ENCODE measurements at places on chromosomes 6 and 20.
A peak's percentile ranks its signal among the peaks of the same experiment; 100 is the strongest.

- no peak for DNase-seq
Observed at GRCh38 chr6:21115111-21115510, 478.4 kb upstream of the SOX4 start.

DNA sequence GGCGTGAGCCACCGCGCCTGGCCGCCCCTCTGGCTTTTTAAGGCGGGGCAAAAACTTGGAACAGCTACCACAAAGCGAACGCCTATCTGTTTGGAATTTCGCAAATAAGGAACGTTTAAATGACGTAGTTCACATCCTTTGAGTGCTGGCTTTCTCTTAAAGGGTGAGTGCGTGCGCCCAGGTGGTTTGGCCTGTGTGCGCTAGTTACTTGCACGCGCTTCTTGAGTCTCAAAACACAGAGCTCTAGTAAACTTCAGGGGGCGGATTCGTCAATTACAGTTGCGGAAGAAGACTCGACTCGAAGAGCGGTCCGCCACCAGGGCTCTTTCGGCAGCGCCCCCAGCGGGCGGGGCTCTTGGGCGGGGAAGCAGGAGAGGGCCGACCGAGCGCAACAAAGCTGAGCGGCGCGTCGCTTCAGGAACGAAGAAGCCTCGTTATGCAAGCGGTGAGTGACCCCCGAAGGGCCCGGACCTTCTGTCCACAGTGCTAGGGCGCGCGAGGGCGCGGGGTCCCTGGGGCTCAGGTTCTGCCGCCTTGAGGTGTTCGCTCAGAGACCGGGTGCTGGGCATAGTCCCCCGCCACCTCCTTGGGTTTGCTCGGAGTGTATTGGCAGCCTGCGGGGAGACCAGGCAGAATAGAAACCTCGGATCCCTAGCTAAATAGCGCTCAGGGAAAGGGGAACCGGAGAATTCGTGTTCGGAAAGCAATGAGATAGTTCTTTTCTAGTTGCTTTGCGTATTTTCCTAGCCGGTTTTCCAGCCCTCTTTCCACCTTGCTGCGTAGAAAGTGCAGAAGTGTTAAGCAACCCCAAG is at the start of gene SYCP2L:
TSS of gene SYCP2L (plus strand) at position 362 of the 812 bp plus-strand sequence. CDS start at position 437, 75 bp downstream.
- DNase-seq, result peak; percentile 47

DNA sequence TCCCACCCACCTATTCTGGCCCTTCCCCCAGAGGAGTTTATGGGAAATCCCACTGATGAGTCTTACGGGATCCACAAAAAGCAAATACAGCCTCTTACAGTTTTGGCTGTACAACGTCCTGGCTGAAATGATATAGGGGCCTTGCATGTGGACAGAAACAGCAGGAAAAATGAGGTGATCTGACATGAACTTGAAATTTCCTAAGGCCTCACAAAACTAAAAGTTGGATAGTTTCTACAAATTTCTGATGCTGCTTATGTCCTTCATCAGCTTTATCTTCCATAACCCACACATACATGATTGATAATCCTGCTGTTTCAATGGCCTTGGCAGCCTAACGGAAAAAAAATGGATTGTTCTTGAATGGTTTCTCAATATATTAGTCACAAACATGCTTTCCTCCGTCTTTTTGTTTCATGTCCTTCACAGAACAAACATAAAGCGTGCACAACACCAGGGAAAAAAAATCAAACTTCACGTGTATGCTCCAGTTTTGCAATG is 118.8 kb downstream of the BMP5 start:
- peak; percentile 50 for DNase-seq

- peak; percentile 82 for DNase-seq
Observed at GRCh38 chr20:46512943-46513844, at the start of gene ZNF334. TSS of gene ZNF334 (minus strand) at chr20:46513559. CDS start at chr20:46512102, 1,457 bp downstream.

DNA sequence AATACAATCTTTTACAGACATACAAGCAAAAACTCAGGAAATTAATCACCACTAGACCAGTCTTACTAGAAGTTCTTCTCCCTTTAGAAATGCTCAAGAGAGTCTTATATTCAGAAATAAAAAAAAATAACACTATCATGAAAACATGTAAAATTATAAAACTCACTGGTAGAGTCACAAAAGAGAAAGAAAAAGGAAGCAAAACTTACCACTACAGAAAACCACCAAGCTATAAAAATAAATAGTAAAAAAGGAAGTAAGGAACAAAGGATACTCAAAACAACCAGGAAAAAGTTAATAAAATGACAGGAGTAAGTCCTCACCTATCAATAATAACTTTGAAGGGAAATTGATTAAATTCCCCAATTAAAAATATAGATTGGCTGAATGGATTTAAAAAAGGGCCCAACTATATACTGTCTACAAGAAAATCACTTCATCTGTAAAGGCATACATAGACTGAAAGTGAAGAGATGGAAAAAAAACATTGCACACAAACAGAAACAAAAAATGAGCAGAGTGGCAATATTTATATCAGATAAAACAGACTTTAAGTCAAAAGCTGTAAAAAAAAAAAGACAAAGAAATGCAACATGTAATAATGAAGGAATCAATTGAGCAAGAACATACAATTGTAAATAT is 489.5 kb downstream of the KIF16B start:
- no peak for DNase-seq

DNA sequence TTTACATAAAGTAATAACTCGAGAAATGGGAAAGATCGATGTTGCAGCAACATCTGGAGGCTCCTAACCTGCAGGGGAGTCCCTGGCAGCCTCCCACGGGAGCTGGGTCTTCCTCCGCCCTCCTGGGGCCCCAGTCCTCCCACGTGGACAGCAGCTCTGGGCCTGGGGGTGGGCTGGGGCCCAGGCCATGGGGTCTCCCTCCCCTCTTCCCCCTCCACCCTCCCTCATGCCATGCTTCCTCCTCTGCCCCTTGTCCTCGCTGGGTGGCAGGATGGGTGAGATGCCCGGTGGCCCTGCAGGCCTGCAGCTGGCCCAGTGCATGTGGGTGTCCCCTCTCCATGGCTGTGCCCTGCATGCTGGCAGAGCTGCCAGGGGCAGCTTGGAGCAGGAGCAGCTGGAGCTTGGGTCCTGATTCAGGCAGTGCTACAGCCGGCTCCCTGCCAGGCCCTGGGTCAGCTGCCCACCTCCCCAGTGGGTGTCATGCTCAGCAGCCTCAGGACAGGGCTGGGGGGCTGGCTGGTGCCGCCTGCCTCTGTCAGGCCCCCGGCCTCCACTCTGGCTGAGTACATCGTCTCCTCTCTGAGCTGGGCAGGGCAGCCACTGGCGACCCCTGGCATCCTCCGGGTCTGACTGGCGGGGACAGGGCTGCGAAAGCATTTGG is 48.9 kb upstream of the BHLHE23 start:
- no peak for DNase-seq

GRCh38 chr20:62977613-62978560 is 25.4 kb downstream of the SLC17A9 start:
- DNase-seq, result no peak

DNA sequence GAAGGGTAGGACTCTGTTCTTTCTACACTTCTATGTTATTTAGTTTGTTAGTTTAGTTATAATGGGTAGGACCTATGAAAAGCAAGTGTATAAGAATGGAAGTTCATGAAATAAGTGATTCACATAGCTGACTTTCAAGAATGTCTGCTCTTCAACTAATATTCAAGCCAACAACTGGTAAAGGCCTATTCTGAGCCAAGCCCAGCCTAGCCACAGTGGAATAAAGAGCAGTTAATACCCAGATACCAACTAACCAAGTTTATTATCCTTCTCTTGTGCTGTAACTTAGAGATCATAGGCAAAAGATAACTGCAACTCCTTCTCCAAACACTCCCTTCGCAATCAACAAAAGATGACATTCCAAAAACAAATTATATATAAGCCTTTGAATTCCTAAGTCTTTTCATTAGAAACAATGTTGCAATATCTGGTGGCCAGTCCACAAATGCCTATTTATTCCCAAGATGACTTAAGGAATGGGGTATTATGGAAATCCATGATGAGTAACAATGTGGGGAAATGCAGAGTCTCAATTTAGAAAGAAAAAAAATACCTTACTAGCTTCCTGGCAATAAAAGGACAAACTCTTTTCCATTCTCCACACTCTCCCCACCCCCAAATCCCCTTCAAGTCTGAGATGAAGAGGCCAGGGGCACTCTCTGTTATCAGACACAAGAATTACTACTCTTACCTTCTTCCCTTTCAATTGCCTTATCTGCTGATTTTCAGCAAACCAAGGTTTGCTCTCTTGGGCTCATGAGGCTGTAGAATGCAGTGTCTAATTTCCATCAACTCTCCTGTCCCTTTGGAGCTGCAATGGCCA is 27.4 kb downstream of the BTBD9 start:
- no peak for DNase-seq

- no peak for DNase-seq
Observed at GRCh38 chr6:118473266-118473665, 74.8 kb upstream of the PLN start.

DNA sequence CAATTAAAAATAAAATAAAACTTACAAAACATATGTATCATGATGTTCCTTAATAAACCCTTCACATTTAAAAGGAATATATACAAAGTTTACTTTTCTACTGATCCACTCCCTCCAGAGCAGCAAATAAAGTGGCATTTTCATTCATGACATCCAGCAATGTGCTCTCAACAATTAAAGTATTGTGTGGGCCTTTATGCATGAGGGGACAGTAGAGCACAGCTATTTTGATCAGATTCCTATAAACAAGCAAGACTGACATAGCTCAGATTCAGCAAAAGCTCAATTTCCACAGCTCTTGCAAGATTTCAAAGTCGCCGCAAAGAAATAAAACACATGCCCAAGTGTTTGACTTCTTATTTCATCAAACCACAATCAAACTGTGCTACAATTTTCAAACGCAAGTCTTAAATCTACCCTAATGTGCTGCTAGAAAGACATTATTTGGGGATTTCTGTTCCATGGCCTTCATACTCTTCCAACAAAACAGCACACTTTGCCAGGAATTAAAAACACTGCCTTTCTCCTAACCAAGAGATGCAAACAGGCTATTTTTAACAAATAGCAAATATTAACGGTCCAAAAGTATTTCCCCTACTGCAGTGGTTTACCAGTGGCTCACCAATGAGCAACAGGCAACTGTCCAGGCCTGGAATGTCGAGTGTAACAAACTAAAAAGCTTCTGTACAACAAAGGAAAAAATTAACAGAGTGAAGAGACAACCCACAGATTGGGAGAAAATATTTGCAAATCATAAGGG is 52.3 kb downstream of the MBOAT1 start:
- no peak for DNase-seq
